ENCODE measurements at places on chromosomes 5 and 9.

DNA sequence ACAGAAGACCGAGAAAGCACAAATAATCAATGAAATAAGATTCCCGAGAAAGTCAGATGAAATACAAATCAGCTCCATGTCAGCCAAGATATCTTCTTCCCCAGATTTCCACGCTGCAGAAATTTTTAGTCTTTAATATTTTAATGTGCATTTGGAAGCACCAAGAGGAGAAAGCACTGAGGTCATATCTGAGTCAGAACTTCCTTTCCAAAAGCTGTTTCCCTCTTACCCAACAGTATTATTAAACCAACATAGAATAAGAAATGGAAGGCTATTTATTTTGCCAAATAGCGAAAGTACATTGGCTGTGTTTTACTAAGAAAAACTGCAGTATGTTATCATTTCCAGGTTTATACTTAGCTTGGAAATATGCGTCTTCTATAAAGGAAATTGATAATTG is 772.1 kb upstream of the CDH9 start:
- no peak for DNase-seq

DNA sequence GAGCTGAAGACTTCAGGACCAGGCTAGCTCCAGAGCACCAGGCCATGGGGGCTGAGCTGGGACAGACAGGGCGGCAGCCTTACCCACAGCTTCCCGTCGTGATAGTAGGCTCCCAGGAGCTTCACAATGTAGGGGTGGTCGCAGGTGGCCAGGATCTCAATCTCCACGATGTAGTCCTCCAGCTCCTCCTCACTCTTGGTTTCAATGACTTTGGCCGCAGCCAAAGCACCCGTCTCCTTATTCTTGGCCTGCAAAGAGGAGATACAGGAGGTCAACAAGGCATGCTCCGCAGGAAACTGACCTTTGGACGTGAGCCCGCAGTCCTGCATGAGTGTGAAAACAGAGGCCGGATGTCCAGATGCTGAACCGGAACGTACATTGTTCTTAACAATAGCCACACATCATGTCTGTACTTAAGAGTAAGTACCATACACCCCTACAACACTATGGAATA is 31.5 kb downstream of the STK10 start:
- DNase-seq = no peak

DNA sequence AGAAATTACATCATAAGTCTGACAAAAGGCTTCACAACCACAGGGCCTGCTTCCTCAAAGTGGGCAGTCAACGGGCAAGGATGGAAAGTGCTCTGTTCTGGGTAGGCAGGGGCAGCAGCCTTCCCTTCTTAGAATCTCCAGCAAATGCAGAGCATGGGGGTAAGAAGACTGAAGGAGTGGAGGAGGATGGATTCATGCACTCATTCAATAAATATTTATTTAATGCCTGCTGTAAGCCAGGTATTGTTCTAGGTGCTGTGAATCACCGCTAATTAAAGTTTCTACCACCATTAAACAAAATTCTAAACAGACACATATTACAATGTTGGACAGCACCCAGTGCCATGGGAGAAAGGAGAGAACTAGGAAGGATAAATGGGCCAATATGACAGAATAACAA is 195.6 kb downstream of the ELAVL2 start:
- no peak for DNase-seq

DNA sequence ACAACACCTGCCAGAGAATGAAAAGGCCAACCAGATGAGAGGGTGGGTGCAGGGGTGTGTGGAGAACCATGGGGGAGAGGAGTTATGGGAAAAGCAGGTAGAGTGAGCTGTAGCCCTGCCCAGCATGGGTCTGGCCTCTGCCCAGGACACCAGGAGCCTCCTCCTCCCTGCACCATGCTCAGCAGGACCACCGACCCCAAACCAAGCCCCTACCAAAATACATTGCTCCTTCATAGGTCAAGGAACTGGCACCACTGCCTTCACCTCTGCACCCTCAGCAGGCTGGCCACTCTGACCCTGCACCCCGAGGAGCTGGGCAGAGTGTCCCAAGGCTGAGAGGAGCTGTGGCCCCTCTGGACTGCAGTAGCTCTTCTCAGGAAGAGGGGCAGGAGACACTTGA is 102.0 kb downstream of the NSG2 start:
- no peak for DNase-seq

- no peak for DNase-seq
These were observed 5.9 kb downstream of the ITGA2 start for GRCh38 chr5:52995095-52995494.

DNA sequence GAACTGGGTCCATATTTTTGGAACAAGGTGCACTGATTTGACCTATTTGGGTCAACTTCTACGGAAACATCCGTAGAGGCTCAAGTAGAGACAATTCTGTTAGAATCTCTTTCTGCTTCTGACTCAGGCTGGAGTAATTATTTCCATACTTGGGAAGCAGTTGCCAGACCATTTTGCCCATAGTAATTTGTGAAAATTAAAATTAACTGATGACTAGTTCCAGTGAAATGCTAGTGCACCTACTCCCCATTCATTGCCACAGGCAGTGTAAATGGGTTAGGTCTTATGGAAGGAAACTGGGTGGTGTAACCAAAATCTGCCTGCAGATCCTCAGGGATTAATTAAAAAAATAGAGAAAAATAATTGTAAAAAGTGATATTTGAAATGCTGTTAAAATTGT is 201.1 kb downstream of the TENT4A start:
- no peak for DNase-seq

DNA sequence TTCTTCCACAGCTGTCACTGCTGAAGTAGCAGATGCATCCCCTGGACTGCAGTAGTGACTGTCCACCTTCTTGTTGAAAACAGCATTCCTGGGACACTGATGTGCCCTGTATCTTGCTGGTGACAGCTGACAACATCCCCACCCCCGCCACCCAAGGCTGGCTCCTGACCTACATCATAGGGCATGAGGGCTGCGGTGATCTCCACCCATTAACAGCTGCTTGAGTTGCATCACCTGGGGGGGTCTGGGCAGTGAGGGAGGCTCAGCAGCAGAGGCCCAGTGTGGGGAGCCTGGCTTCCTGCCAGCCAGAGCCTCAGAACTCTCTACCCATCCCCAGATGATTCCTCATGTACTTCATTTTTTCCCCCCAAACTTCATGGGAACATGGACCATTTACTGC is 4.1 kb downstream of the PRUNE2 start:
- DNase-seq = no peak

GRCh38 chr9:38681747-38682227 is 38.1 kb downstream of the FAM240B start:
- DNase-seq = no peak

- DNase-seq = peak; percentile 9
These were observed 111.2 kb downstream of the LRRC70 start for GRCh38 chr5:62689599-62690368.

- DNase-seq = no peak
These were observed 40.0 kb upstream of the SMC5 start for GRCh38 chr9:70218767-70219166.

- no peak for DNase-seq
These were observed 70.4 kb upstream of the FBXW11 start for GRCh38 chr5:172076761-172077244.
